Osteoblast (primary cell): ENCODE measurements at places on chromosomes 3 and 15.

DNA sequence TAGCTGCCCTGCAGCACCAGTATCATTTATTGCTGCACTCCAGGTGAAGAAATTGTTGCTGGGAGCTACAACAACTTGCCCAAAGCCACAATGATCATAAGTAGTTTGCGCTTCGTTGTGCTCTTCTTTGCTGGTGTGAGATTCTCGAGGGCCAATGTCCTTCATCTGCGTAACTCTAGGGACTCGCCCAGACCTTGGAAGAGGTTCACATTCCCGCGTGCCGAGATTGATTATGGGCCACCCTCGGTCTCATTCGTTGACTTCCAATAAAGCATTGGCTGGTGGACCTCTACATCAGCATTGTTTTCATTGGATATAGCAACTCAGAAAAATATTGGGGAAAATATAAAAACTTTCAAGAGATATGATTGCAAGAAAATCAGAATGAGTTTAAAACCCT, 423 bp upstream of the PHLDB2 start:
- DNase-seq = no peak

DNA sequence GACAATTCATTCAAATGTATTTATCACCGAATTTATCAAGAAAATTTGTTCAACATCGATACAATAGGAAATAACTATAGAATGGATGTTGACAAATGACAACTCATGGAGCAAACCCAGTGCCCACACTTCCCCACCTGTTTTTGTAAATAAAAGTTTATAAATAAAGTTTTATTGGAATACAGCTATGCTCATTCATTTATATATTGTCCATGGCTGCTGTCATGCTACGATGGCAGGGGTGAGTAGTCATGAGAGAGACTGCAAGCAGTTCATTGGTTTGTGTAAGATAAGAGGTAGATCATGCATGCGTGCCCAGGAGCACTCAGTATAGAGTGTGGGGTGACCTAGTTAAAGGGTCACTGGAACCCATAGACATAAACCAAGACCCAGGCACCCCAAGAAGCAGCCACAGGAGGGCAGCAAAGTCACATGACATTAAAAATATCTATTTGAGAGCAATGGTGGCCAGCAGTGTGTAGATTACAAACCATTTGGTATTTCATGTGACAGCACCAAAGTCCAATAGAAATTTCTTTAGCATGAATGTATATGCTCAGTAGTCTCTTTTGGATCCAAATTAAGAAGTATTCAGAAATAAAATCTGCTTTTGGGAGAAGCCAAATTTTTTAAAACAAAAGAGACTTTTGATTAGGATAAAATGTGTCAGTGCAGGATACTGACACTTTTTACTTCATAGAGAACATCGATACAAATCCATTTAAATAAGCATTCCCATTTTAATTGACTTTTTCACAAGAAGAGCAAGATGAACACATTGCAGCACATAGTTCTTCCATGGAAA, 794.8 kb downstream of the MCTP2 start:
- DNase-seq = no peak

GRCh38 chr3:170531054-170531453, 54.8 kb downstream of the SLC7A14 start:
- DNase-seq = no peak

- peak; percentile 29 for DNase-seq
Observed at GRCh38 chr15:65824031-65824743, 32.1 kb upstream of the DENND4A start.

GRCh38 chr3:192855434-192855833, 62.2 kb downstream of the MB21D2 start:
- no peak for DNase-seq

- DNase-seq = no peak
Observed at GRCh38 chr3:45819543-45819942, 22.4 kb downstream of the LZTFL1 start.

DNA sequence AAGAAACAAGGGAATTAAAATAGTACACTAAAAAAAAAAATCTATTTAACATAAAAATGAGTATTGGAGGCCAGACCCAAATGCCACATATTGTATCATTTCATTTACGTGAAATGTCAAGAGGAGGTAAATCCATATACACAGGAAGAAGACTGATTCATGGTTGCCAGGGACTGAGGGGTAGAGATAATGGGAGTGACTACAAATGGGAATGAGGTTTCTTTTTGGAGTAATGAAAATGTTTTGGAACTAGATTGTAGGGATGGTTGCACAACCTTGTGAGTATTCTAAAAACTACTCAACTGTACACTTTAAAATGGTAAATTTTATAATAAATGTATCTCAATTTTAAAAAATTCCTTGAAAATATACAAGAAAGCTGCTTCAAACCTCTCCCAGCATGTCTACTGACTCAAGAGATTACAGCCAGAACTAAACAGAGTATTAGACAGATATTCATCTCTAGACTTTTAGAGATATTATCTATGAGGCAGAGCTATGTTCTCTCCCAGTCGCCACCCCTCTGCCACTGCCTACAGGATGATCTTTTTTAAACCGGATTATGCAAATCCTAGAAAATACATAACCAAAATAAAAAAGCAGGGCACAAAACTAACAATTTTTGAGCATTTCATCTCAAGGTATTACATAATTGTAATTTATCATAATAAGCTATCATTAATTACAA, 6.2 kb downstream of the HLTF start:
- DNase-seq = no peak

DNA sequence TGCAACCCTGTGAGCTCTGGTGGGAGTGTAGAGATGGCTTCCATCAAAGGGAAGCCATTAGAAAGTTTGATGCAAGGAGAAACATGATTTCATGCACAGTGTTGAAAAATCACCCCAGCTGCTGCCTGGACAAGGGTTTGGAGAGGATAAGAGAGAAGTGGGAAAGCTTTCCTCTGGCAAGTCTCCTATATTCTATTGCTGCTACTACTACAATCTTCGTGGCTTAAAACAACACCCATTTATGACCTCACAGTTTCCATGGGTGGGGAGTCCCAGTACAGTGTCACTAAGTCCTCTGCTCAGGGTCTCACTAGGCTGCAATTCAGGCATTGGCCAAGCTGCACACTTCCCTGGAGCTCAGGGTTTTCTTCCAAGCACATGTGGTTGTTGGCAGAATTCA, 229.3 kb downstream of the TAFA4 start:
- no peak for DNase-seq

GRCh38 chr3:62832553-62832952, 42.7 kb downstream of the CADPS start:
- DNase-seq = no peak

DNA sequence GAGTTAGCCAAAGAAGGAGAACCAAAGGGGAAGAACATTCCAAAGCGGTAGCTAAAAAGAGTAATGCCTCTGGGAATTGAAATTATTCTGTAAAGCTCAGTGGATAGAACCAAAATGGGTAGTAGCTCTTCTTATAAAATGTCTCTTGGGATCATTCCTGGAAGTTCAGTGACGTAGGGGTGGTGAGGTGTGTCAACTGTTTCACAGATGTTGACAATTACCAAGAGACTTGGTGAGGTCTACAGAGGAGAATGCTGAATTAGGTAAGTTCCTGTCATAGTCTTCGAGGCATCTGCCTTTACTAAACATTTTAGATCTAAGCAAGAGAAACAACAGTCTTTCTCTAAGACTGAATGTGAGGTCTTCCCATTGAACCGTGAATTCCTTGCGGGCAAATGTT, 67.8 kb downstream of the TPRG1 start:
- DNase-seq = no peak
